Thoracic aorta (tissue), 2 donors: ENCODE measurements at places on chromosomes 6 and 20. TPM values are rescaled to one million over a fixed set of nuclear protein-coding genes. Genes with fewer than 3 reads are reported as not detected.

Gene CCN2
- total RNA-seq: 821 TPM

Gene ADGRB3
- 2.4 TPM for total RNA-seq

Gene STX11
- total RNA-seq: 12.1 TPM

Gene B3GALT4
- 27.3 TPM for total RNA-seq

Gene BPIFB1
- total RNA-seq: not detected

Gene DACT2
- 0.28 TPM for total RNA-seq

- no peak for DNase-seq
- no peaks in the 10 kb centered on the region for H3K27me3 ChIP-seq
- H3K4me1 ChIP-seq: no peaks in the 10 kb centered on the region
- H3K4me3 ChIP-seq: no peak overlapping the region
- H3K36me3 ChIP-seq: peaks cover 44% of the 10 kb centered on the region
These were observed 28.4 kb downstream of the BRPF3 start for GRCh38 chr6:36224918-36225461.

- DNase-seq: no peak
- no peaks in the 10 kb centered on the region for H3K36me3 ChIP-seq
- no peaks in the 10 kb centered on the region for H3K27me3 ChIP-seq
- H3K4me1 ChIP-seq: peaks cover 6% of the 10 kb centered on the region
These were observed 4.4 kb upstream of the MUC21 start for GRCh38 chr6:30979141-30979540.

DNA sequence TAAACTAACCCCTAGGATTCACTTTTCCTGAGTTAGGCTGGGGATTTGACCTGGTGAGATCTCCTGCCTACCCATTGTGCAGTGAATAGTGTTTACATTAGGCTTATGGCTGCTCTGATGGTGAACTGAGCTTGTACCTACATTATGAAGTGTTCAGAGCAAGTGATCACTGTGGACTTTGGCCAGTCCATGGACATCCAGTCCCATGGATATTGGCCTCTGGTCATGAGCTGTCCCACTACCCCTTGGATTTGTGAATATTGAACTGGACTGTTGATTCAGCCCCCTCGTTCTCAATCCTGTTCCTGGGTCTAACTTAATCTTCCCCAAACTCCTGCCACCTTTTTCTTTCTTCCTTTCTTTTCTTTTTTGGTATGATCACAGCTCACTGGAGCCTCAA, 13.8 kb downstream of the ASIP start:
- no peak overlapping the region for H3K4me3 ChIP-seq
- H3K27me3 ChIP-seq: no peaks in the 10 kb centered on the region
- H3K4me1 ChIP-seq: no peaks in the 10 kb centered on the region
- H3K36me3 ChIP-seq: no peaks in the 10 kb centered on the region
- DNase-seq: no peak
- H3K27ac ChIP-seq: no peak overlapping the region

GRCh38 chr6:163670336-163670735, 255.8 kb downstream of the QKI start:
- H3K27me3 ChIP-seq: no peaks in the 10 kb centered on the region
- no peak overlapping the region for H3K4me3 ChIP-seq
- H3K36me3 ChIP-seq: no peaks in the 10 kb centered on the region

DNA sequence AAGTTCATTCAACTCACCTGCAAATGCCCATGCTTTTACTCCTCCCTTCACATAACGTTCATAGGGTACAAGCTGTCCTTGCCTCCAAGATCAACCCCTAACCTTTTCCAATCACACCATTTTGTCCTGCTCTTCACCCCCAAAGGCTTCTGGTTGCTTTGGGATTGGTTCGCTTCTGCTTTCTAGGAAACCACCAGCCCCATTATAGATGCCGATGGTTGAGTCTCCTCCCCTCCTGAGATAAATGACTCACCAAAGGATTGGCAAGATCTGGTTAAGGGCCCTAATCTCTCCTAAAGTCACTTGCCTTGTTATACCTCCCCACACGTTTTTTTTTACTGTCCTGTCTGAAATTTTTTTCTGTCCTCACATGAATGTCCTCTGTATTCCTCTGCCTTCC, 311.4 kb downstream of the HACE1 start:
- H3K4me3 ChIP-seq: no peak overlapping the region
- no peaks in the 10 kb centered on the region for H3K36me3 ChIP-seq
- no peaks in the 10 kb centered on the region for H3K4me1 ChIP-seq
- H3K27me3 ChIP-seq: no peaks in the 10 kb centered on the region
- no peak for DNase-seq

DNA sequence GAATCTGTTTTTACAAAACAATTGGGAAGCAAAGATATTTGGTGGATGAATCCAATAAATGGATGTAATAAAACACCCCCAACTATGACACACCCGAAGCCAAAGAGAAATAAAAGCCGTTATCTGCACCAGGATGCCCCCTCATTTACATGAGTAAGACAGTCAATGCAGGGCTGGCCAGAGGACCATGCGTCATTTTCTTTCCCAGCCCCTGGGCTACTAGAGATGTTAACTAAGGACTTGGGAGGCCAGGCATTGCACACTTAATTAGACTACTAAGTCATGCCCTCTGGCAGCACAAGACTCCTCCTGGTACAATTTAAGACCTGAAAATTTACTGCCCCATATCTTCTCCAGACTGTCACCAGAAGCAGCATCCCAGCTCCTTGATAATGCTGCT, 3.2 kb downstream of the LEMD2 start:
- peaks cover 21% of the 10 kb centered on the region for H3K36me3 ChIP-seq
- peaks cover 22% of the 10 kb centered on the region for H3K4me1 ChIP-seq
- H3K4me3 ChIP-seq: no peak overlapping the region
- H3K27me3 ChIP-seq: no peaks in the 10 kb centered on the region

DNA sequence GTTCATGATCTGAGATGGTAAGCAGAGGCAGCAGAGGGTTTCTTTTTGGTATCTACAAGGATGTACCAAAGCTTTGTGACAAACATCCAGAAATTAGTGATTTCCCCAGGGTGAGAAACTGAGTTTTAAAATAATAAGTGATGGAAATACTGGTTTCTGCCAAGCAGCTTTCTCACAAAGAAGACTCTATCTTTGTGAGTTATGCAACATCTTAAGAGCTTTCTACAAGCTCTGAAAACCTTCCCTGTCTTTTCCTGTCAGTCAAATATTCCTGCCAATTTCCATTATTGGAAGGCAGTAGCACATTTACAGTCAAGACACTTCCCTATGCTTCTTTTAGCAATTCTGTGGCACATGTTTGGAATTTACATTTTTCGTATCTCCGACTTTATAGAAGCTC, 264.7 kb upstream of the SPTLC3 start:
- H3K27ac ChIP-seq: no peak overlapping the region
- H3K4me1 ChIP-seq: peaks cover 20% of the 10 kb centered on the region
- DNase-seq: no peak

GRCh38 chr20:34150306-34151000, 38.4 kb upstream of the EIF2S2 start:
- no peaks in the 10 kb centered on the region for H3K36me3 ChIP-seq
- no peak overlapping the region for H3K27ac ChIP-seq

DNA sequence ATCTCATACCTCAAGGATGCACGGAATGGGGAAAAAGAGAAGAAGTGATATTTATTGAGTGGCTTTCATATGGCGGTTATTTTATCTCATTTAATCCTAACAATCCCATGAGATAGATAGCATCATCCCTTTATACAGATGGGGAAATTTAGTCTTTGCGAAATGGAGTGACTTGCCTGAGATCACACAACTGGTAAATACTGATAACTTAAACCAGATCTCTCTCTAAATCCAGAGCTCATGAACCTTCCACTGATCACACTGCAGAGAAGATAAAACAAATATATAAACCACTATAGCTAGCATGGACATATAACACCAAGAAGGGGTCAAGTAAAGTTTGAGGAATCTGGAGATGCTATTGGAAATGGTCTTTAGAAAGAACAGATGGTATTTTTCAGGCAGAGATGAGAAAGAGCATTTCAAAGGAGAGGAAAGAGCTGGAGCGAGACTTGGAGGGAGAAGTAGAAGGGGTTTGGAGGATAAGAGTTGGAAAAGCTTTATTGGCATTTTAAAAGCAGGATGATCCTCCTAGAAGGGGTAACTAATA, 139.8 kb upstream of the TNFAIP3 start:
- H3K36me3 ChIP-seq: no peaks in the 10 kb centered on the region
- peaks cover 8% of the 10 kb centered on the region for H3K4me1 ChIP-seq
- no peak for DNase-seq
- H3K4me3 ChIP-seq: no peak overlapping the region
- no peak overlapping the region for H3K27ac ChIP-seq

GRCh38 chr6:2542101-2542857, 208.4 kb downstream of the MYLK4 start:
- H3K4me1 ChIP-seq: no peaks in the 10 kb centered on the region
- no peak for DNase-seq
- no peaks in the 10 kb centered on the region for H3K36me3 ChIP-seq

GRCh38 chr6:127058027-127058426, 60.4 kb upstream of the RSPO3 start:
- no peaks in the 10 kb centered on the region for H3K4me1 ChIP-seq
- H3K4me3 ChIP-seq: no peak overlapping the region
- H3K27ac ChIP-seq: no peak overlapping the region
- H3K36me3 ChIP-seq: no peaks in the 10 kb centered on the region
- no peak for DNase-seq

GRCh38 chr6:13289789-13290318, 38.5 kb downstream of the TBC1D7 start:
- H3K4me3 ChIP-seq: no peak overlapping the region
- H3K27me3 ChIP-seq: no peaks in the 10 kb centered on the region
- H3K36me3 ChIP-seq: peaks cover 40% of the 10 kb centered on the region
- DNase-seq: no peak

- H3K4me1 ChIP-seq: peaks cover 7% of the 10 kb centered on the region
- H3K27ac ChIP-seq: peak overlapping the region; percentile 83
- H3K27me3 ChIP-seq: no peaks in the 10 kb centered on the region
- DNase-seq: peak; percentile 45
- no peaks in the 10 kb centered on the region for H3K36me3 ChIP-seq
These were observed 32.7 kb downstream of the CFAP61 start for GRCh38 chr20:20085071-20085470.

DNA sequence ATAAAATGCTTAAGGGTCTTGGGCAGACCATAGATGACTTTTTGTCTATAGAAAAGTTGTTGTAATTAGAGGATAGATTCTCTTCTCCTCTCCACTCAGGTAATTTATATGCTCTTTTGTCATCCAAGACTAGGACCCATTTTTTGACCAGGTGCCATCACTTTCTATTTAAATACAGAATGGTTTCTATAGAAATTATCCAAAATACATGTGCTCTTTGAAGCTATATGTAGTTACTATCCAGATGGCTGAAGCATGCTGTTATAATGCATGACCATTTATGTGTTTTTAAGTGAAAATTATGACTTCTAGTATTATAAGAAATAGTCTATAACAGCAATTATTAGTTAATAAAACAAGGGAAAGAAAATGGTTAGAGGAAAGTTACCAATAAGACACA, 3.0 kb upstream of the MLIP start:
- no peak for DNase-seq
- no peaks in the 10 kb centered on the region for H3K36me3 ChIP-seq
- H3K27ac ChIP-seq: no peak overlapping the region
- H3K4me3 ChIP-seq: no peak overlapping the region
- peaks cover 13% of the 10 kb centered on the region for H3K4me1 ChIP-seq
